ENCODE measurements at places on chromosomes 2 and 18.

GRCh38 chr18:9482790-9483189, 7.5 kb downstream of the RALBP1 start:
- no peak for DNase-seq

GRCh38 chr2:148451046-148451445, 193.5 kb upstream of the EPC2 start:
- no peak for DNase-seq

DNA sequence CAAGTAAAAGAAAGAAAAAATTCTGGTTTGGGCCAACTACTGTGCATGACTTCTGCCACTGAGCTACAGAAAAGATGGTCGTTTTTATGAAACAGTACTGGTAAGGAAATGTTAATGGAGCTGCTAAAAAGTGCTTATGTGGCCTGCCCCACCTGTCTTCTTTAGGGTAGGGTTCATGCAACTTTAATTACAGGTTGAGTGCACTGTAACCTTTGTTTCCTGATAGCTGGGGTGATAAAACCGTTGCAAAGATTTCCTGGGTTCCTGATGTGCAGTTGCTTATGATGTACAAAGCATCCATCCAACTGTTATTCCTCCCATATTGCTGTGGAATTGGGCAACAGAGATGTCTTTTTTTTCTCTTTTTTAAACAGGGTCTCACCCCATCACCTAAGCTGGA, 34.3 kb upstream of the PUM2 start:
- DNase-seq: no peak

GRCh38 chr2:36560726-36561125, 37.2 kb downstream of the FEZ2 start:
- DNase-seq: no peak
